ENCODE measurements at places on chromosomes 1 and 21. TPM values are rescaled to one million over a fixed set of nuclear protein-coding genes. Genes with fewer than 3 reads are reported as not detected.

GRCh38 chr1:70656361-70656760 lies 245.3 kb downstream of the CTH start:
- DNase-seq, result no peak

SMPDL3B gene
- not detected for total RNA-seq

JAM2 gene
- total RNA-seq, result 17.1 TPM

- DNase-seq, result no peak
These were observed 387.8 kb upstream of the PKN2 start for GRCh38 chr1:88296227-88296626.

CHRM3 gene
- 0.02 TPM for total RNA-seq

RHEX gene
- 0.95 TPM for total RNA-seq

LIPI gene
- total RNA-seq, result not detected

NCAM2 gene
- 1.5 TPM for total RNA-seq

POGZ gene
- 43.9 TPM for total RNA-seq

- peak; percentile 62 for DNase-seq
These were observed 3.1 kb upstream of the EGLN1 start for GRCh38 chr1:231424950-231425805.

All from psoas muscle (tissue), 8 donors.